ENCODE measurements at places on chromosomes 6 and 20. TPM values are rescaled to one million over a fixed set of nuclear protein-coding genes. Genes with fewer than 3 reads are reported as not detected.

The MICAL1 gene
- total RNA-seq = 35.7 TPM

The FITM2 gene
- 20.9 TPM for total RNA-seq

The PGC gene
- not detected for total RNA-seq

The RIPPLY2 gene
- not detected for total RNA-seq

DNA sequence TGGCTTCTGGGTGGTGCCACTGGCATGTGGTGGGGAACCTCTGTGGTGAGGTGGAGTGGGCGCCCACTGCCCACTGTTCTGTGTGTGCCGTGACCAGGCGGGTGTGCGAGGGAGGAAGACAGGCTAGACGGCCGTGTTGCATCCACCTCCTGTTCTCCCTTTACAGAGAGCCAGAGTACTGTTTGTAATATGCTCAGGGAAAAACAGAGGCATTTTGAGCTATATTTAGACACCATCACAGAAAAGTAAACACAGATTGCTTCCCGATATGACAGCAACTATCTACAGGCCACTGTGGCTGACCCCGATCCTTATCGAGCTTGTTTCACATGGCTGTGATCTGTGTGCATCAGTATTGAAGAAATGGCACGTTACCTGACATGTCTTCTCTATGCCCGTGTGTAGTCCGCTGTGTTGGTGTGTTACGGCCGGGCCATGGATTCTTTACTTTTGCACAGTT lies 45.6 kb downstream of the ARID1B start:
- no peak for DNase-seq

- DNase-seq = no peak
Measured at GRCh38 chr20:12788632-12789299, 220.0 kb upstream of the SPTLC3 start.

DNA sequence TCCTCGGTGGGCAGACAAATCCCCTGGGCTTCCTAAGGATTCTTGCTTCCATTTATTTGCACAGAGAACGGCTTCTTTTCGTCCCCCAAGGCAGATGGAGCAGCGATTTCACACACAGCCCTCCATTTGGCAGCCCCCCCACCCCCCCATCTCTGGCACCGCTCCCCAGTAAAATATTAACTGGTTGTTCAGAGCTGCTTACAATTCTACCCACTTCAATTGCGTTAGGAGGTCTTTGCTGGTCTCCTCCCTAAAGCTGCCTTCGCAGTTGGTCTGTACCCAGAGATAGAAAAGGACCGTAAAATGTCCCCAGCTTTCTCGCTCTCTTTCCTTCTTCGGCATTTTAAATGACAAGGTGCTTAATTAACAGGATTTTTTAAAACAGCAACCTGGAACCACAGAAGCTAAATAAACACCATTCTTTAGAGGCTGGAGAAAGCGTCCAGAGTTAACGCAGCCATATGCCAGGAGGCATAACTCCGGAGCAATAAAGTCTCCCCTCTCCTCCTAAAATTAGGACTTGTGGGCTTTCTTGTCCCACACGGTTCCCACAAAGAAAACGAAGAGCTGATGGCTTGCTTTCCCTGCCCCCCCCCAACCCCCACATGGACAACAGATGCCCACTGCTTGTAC lies 1.7 kb upstream of the ZMYND8 start:
- no peak for DNase-seq

- DNase-seq = no peak
Measured at GRCh38 chr6:91672201-91672600, 1085.3 kb upstream of the MAP3K7 start.

The MYO6 gene
- 16.8 TPM for total RNA-seq

The NOTCH4 gene
- total RNA-seq = 208 TPM

DNA sequence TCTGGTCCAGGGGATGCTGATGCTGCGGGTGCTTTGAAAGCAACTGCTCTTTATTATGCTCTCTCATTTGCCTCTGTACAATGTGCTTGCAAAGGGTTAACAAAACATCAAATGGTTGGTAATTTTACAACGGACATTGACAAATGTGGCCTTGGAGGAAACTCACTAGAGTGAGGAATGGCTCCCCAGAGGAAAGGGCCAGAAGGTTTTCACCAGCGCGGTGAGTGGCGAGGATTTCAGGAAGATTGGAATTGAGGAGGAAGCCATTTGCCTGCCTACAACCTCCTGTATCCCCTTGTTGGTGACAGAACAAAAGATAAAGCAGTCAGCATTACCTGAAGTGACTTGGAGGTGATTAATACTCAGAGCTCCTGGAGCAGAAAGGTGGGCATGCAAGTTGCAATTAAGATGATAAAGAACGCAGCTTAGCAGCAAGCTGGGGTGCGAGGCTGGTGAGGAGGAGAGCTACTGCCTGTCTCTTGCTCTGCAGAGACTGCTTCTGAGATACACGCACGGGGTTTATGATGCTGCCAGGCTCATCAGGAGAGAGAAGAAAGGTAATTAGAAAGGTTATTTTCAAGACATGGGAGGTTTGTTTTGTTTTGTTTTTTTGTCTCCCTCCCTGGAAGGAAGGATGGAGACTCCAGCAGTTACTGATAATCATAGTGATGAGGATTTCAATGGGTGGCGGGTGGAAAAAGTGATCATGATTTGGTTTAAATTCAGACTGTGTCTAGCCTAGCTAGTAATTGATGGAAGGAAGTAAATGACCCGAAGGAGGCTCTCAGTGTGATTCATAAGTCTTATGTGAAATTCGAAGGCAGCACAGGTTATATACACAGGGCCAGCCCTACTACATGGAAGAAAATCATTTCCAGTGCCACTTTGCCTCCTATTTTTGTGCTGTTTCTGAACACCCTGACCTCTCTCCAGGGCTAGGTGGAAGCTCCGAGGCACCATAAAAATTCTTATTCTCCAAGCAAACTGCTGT lies 141.6 kb upstream of the DTNBP1 start:
- no peak for DNase-seq

DNA sequence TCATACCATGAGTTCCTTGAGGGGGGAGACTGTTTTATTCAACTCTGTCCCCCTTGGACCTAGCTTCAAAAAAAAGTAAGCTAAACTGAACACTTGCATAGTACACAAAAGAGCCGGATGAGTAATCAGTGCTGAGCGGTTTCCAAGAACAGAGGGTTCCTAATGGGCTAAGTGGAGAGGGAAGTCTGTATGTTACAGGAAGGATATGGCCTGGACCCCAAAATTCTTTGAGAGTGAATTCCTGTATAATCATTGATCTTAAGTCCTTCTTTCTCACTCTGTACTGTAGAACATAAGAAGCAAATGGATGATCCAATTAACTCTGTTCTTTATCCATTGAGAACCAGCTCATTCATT lies 324.7 kb upstream of the CNR1 start:
- DNase-seq = no peak

- DNase-seq = no peak
Measured at GRCh38 chr20:46802722-46803121, 91.9 kb upstream of the EYA2 start.

GRCh38 chr20:10654630-10655029 lies 19.2 kb downstream of the JAG1 start:
- DNase-seq = no peak

DNA sequence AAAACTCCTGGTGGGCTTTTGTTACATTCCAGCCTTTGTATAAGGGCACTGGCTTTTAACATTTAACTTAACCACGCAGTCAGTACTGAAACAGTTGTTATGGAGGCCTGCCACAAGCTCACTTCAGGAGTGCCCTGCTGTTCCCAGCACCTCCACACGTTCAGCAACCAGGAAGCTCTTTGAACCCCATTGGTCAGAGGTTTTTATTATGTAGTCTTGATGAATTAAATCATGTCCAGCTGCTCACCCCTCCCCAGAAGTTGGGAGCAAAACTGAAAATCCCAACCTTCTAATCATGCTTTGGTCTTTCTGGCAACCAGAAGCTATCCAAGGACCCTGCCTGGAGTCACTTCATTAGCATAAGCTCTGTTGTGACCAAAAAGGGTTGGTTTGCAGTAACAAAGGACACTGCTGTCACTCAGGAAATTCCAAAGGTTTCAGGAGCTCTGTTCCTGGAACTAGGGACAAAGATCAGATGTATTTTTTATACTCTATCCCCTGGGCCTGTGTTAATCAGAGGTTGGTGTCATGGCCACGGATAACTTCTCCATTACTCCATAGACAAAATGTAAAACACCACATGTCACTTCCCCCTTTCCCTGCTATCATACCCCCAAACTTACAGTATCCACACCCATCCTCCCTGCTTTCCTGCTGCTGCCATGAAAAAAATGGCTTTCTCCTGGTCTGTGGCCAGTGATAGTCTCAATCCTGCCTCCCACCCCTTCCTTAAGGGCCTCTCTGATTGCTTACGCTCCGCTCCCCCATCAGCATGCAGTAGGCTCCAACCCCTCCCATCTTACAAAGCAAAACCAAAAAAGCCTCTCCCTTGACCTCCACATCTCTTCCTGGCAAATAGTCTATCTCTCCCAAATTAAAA lies 3.1 kb downstream of the ARMC12 start:
- DNase-seq = no peak

GRCh38 chr20:62400021-62400420 lies 7.1 kb downstream of the CABLES2 start:
- DNase-seq = no peak

GRCh38 chr6:105799056-105799455 lies 287.1 kb upstream of the PRDM1 start:
- DNase-seq = no peak

The KCNQ5 gene
- 0.24 TPM for total RNA-seq

DNA sequence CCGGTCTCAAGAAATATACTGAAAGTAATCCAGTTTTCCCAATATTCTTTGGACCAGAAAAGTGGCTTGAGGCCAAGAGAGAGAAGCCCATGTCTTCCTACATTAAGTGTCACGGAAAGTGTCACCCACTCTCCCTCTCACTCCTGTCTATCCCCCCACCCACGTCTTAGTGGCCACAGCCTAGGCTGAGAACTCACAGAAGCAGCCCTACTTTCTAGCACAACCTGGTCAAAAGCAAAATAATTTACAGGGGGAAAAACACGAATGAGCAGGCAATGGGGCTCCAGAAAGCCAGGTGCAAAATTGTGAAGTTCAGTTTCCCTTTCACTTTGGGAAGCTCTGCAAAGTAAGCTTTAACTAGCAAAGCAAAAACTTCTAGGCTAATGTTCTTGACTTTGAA lies 118.0 kb downstream of the OPRM1 start:
- DNase-seq = no peak

GRCh38 chr20:61812121-61812844 lies 253.4 kb downstream of the TAF4 start:
- no peak for DNase-seq

The HSD17B8 gene
- 6.9 TPM for total RNA-seq

The RAET1E gene
- total RNA-seq = 1.4 TPM

GRCh38 chr20:2342243-2342642 lies 38.5 kb upstream of the TGM6 start:
- no peak for DNase-seq

The TJAP1 gene
- total RNA-seq = 23.5 TPM

GRCh38 chr6:18415671-18416340 lies 28.7 kb downstream of the RNF144B start:
- DNase-seq = no peak

DNA sequence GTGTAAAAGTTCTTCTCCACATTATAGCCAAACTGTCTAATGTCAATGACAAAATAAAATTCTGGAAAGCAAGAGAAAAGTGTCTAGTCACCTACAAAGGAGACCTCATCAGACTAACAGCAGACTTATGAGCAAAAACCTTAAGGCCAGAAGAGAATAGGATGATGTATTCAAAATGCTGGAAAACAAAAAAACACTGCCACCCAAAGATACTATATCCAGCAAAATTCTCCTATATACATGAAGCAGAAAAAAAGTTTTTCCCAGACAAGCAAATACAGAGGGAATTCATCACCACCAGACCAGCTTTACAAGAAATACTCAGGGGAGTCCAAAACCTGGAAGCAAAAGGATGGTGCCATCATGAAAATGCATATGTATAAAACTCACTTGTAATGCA lies 755.6 kb upstream of the CITED2 start:
- no peak for DNase-seq

The ADAM33 gene
- 94.4 TPM for total RNA-seq

Measured in omental fat pad (tissue), 4 donors.